GM03348 (cell line): ENCODE measurements at places on chromosomes 6 and 20.
A peak's percentile ranks its signal among the peaks of the same experiment; 100 is the strongest.

- no peak for DNase-seq
These were observed 10.8 kb downstream of the ASXL1 start for GRCh38 chr20:32368925-32369324.

DNA sequence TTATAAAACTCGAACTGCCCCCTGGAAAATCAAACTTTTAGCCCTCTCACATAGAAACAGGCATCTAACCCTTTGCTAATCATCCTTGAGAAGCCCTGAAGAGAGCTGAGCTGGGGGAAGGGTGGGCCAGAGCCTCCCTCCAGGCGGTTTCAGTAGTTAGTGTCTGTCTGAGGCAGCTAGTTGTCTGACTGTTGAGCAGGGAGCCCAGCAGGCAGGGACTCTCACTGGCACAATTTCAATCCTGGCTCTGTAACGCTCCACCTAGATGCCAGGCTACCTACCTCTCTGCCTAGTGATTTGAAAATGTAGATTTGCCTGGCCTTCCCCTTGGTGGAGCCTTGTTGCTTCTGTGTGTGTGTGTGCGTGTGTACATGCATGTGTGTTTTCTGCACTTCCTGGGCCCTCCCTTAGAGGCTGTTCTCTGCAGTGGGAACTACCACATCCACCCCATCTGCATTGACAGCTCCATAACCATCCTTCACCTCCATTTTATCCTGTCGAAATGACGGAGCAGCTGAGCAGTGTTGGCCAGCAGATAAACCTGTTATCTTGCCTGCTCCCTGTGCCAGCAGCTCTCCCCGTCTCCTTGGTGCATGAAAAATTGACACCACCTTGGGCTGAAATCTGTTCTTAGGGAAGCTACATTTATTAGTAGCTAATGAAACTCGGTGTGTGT lies 69.6 kb upstream of the VSTM2L start:
- DNase-seq, result no peak

- no peak for DNase-seq
These were observed 16.0 kb downstream of the UQCC2 start for GRCh38 chr6:33695451-33695887.

GRCh38 chr20:50652702-50653294 lies 38.5 kb downstream of the RIPOR3 start:
- no peak for DNase-seq

DNA sequence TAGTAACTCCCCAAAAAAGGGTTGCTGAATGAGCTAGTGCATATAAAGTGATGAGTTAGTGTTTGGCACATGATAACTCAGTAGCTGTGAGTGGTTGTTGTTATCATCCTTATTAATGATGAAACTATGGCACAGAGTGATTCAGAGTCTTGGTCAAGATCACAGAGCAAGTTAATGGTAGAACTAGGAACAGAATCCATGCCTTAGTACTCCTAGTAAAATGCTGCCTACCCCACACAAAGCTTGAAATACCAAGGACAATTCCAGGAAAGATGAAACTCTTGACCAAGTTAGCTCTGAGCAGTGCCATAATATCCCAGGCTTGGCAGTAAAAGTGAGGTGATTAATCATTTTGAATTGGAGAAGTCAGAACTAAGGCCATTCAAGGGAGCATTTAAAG lies 109.1 kb upstream of the ENPP5 start:
- peak; percentile 28 for DNase-seq

DNA sequence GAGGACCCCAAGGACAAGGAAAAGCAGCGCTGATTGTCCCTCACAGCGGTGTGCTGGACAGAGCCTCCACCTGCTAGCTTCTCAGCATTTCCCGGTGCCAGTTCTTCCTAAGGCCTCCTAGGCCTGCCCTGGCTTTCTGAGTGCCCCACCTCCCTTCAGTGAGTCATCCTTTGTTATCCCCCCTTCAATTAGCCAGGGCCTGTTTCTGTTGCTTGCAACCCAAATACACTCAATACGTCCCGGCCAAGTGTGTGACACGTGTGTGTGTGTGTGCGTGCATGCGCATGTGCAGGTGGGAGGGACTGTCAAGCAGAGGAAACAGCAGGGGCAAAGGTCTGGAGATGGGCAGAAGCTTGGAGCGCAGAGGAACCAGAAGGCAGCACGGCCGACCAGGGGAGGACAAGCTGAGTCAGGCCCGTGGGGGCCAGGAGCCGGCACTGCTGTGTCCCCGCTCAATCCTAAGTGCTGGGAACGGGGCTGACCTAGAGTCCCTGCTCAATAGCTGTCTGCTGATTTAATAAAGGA lies 159.8 kb downstream of the PREX1 start:
- no peak for DNase-seq

- DNase-seq, result peak; percentile 91
These were observed 7.5 kb downstream of the NRSN2 start for GRCh38 chr20:354298-354977.

GRCh38 chr20:9031991-9032390 lies 36.9 kb upstream of the PLCB4 start:
- no peak for DNase-seq

- no peak for DNase-seq
These were observed 35.4 kb downstream of the SLC16A10 start for GRCh38 chr6:111122458-111123286.

DNA sequence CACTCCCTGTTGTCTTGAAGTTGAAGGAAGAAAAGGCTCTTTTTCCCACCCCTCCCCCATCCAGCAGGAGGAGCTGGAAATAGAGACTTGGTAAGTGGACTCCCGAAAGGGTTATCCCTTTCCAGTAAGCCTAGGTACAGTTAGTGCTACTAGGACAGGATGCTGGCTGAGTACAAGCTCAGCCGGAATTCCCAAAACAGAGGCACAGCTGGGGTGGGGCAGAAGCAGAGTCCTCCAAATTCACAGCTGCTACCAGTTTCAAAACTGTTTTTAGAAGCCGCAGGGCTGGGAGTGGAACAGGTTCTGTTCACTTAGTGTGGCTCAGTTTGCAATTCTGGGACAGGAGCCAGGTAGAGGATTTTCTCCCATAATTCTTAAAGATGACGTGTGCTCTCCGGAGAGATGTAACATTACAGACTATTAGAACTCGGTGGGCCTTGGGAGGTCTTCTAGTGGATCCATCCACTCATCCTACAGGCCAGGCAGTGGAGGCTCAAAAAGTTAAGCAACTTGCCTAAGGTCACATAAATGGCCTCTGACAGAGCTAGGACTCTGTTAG lies 19.0 kb upstream of the UTRN start:
- peak; percentile 40 for DNase-seq

GRCh38 chr20:24411003-24411833 lies 58.2 kb upstream of the SYNDIG1 start:
- no peak for DNase-seq

DNA sequence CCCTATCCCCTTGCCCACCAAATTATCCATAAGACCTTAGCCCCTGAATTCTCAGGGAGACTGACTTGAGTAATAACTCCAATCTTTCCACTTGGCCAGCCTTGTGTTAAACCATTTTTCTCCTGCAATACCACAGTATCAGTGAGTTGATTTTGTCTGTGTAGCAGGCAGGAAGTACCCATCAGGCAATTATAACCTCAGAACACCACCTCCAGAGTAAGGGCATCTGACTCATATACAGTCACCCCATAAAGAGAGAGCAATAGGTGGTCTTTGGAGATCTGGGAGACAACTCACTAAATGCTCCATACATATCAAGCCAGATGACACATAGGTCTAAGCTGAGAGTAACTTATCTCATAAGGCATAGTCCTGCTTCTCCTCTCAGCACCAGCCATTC lies 83.7 kb downstream of the FILIP1 start:
- DNase-seq, result no peak

DNA sequence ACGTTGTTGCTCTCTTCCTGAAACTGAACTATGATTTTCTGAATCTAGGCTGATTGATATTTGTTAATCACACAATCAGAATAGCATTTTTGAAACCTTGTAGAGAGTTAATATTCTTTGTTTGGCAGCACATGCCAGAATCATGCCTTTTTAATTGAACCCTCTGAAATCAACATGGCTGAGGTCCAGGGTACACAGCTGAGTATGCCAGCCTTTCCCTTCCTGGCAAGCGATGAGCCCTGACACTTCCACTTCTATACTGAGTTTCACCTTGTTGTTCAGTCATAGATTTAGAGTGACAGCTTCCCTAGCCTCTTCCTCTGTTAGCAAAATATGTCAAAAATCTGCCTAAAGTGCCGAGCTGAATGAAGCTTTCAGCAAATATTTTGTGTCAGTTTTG lies 6.8 kb downstream of the HDDC2 start:
- no peak for DNase-seq

DNA sequence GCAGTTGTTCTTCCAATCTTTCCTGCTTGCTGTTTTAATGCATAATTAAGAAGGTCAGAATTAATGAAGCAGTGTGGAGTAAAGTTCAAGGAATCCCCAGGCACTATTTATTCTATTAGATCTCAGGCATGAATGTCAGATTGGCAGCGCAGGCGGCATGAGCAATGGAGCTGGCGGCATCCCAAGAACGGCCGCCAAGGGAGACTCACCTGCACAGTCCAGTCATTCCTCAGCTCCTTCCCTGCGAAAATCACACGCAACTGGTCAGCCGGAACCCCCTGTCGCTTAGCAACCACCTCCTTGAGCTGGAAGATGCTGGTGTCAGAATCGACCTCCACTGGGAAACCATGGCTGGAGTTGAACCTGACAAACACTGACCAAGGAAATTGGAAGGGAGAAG lies 284.5 kb downstream of the PRKN start:
- no peak for DNase-seq

GRCh38 chr6:65627015-65627414 lies 80.0 kb downstream of the EYS start:
- no peak for DNase-seq

DNA sequence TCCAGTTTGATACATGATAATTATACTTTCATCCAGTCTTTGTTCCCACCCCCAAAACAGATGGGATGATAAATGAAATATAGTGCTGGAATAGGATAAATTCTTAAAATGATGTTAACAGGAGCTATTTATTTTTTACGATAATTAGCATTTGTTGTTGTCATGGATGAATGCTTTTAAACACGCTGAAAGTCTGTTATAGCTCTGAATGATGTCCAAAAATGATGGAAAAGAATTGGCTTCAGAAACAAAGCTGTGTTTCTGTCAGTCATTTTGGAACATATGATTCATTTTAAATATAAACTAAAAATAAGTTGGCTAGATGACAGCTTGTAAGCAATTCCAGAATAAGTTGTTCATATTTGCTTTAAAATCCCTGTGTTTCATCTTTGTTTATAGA lies 237.4 kb downstream of the GRIK2 start:
- DNase-seq, result no peak

DNA sequence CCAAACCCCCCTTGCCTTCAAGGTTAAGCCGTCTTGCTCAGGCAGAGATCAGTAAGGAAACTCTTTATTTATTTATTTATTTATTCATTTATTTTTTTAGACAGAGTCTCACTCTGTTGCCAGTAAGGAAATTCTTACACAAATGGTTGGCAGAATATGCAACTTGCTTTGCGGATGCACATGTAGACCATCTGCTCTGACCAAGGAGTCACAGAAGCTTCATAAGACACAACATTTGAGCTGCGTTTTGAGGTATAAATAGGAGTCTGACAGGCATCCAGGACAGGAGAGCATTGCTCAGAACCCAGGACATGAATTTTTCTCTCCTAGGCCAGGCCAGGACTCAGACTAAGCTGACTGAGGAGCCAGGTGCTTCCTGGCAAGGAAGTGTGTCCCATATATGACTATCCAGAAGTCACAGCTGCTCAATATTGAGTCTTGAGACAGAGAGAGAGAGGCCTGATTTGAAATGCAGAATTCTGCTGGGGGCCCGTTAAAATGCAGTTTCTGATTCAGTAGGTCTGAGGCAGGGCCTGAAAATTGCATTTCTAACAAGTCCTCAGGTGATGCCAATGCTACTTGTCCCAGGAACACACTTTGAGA lies 43.9 kb downstream of the HLA-A start:
- no peak for DNase-seq

GRCh38 chr6:31826793-31827285 lies 699 bp upstream of the HSPA1B start:
- peak; percentile 89 for DNase-seq

GRCh38 chr20:45426320-45427016 lies 10.5 kb downstream of the PIGT start:
- DNase-seq, result no peak

DNA sequence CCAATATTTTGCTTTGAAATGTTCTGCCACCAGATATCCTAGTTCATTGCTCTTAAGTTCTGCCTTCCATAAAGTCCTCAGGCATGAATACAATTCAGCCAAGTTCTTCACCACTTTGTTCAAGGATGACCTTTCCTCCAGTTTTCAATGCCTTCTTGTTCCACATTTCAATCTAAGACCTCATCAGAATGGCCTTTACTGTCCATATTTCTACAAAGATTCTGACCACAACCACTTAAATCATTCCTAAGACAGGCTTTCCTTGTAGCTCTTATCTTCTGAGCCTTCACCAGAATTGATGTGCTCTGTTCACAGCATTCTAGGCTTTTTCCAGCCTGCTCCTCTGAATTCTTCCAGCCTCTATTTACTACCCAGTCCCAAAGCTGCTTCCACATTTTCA lies 319.0 kb downstream of the HACE1 start:
- no peak for DNase-seq

DNA sequence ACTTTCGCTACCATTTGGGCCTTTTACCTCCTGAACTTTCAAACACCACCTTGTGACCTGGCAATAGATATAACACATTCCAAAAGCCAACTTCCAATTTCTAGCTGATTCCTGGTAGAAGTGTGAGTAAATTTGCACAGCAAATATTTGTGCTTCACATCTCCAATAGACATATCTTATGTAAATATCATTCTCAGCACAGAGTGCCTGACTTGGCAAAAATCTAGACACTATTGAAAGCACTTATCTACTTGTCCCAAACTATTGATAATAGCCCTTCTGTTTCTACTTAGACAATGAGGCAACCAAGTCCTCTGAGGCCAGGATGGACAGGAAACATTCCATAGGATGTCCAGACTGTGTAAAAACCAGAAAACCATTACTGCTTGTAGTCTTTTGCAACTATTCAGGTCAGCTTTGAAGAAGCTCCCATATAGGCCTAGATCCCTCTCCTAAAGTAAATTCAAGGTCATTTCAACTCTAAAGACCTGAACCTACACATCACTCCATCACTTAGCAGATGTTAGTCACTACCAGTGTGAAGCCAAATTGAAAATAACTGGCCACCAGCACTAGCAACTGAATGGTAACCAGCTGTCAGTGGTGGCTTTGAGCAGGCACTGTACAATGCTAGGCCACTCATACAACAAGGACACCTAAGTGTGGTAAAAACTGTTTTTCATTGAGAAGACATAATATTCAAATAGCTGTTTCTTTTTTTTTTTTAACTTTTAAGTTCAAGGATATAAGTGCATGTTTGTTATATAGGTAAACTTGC lies 95.3 kb upstream of the RSPO3 start:
- no peak for DNase-seq

GRCh38 chr6:146968041-146968760 lies 236.0 kb upstream of the STXBP5 start:
- DNase-seq, result peak; percentile 67

DNA sequence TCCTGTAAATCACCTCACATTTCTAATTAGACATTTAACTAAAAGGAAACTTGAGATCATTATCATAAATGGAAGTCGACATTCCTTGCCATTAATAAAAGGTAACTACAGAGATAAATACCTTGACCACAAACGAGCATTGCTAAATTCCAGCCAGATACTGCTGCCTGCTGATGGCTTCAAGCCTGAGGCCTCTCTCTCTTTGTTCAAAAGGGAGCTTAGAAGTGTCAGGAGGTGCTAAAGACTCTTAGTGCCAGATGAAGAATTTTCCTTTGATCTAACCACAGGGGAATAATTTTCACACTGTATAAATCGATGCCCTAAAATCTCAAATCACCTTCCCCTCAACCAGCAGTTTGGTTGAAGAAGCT lies 248.2 kb upstream of the PMEPA1 start:
- no peak for DNase-seq

- DNase-seq, result no peak
These were observed 13.0 kb downstream of the PCK1 start for GRCh38 chr20:57573894-57574293.
